ENCODE measurements at places on chromosomes 5 and 9.

DNA sequence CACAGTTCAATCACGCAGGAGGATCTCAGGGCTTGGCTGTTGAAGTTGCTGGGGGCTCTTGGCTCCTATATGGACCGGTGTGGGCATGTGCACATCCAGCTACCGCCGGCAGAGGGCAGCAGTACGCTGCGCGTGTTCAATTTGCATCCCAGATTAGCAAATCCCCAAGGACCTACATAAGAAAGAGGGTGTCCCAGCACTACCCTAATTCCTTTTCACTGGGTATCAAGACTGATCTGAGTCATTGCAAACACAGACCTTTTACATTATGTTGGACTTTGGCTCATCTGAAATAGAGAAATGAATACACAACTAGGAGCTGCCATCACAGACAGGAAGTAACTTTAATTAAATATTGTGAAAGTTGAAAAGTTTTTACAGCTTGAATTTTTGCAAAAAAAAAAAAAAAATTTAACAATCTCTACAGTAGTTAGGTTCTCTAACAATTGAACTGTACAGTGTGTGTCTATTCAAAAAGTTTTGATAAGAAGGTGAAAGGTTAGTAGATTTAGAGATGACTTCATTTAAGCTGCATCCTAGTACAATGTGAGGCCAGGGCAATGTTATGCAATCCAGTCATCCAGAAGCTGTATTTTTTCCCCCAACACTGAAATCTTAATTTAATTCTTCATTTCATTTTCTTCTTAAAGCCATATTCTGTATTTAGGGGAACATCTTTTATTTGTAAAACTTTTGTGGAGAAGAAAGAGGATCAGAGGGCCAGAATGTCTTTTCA lies 404.0 kb downstream of the EBF1 start:
- DNase-seq = peak; percentile 48

GRCh38 chr9:93093877-93094657 lies 1.9 kb upstream of the CARD19 start:
- no peak for DNase-seq

DNA sequence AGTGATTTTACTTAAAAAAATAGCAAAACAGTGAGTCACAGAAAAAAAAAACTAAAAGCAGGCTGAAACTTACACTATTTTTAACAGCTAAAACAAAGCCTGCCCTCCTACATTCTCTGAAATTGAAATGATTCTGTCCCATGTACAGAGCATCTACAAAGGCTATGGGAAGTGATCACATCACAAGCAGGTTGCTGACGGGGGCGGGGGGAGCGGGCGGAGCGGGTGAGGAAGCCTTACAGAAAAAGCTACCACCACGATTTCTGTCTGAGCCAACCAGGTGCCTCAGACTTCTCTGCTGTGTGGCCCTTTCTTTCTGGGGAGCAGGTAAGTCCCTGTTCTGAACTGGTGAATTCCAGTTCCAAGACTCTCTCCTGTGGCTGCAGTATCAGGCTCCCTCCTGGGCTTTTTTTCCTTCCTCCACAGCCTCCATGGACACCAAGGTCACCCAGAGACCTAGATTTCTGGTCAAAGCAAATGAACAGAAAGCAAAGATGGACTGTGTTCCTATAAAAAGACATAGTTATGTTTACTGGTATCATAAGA lies 104.9 kb downstream of the ANKRD18B start:
- DNase-seq = no peak

DNA sequence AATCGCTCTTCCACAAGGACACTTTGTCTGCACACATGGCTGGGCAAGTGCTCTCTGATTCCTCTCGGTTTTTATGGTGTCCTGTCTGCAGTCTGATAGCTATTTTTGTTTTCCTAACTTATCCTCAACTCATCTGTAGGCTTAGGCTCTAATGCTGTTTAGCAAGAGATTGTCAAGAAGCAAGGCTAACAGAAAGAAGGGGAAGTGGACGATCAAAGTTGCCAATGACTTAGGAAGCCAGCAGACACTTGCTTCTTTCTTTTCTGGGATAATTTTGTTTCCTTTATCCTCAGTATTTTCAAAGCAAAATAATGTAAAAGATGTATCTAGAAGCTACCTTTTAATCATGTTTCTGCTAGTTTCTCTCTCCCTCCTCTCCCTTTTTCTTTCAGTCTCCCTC lies 130.7 kb downstream of the PRKACG start:
- no peak for DNase-seq

- DNase-seq = no peak
Observed at GRCh38 chr5:39452846-39453245, 28.1 kb upstream of the DAB2 start.

DNA sequence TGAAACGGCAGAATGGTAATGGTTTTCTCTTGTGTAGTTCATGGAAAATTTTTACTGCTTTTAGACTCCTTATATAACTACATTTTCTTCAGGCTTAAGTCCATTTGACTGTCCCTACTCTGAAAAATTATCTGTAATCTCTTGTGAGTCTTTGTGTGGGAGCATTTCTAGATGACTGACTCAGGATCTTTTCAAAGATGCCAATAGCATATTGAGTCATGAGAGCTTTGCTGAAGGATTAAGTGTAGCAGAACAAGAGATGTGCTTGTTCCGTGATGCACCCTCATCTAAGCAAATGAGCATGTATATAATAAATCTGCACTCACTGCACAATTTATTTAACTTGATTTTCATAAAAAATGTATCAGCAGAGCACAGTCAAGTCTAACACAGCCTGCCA lies 298.7 kb upstream of the CDH6 start:
- no peak for DNase-seq

- DNase-seq = no peak
Observed at GRCh38 chr9:85940275-85940831, 593 bp upstream of the NAA35 start.

- no peak for DNase-seq
Observed at GRCh38 chr5:66694036-66694435, 97.8 kb downstream of the MAST4 start.

- no peak for DNase-seq
Observed at GRCh38 chr5:158289967-158290366, 431.0 kb upstream of the CLINT1 start.

DNA sequence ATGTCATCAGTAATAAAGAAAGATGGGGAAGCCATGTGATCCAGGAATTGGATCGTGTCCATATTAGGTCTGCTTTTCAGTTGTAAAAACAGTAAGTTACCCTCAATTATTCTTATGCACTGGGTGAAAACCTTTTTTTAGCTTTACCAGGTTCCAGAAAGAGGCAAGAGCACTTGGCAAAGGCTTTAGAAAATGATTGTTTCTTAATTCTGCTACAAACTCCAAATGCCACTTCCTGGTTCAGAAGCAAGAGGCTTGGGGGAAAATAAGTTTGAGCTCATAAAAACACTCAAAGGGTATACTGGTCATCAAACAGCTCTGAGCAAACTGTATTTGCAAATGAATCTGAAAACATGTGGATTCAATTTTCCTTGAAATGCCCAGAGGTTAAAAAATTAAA lies 615.6 kb downstream of the EBF1 start:
- no peak for DNase-seq

DNA sequence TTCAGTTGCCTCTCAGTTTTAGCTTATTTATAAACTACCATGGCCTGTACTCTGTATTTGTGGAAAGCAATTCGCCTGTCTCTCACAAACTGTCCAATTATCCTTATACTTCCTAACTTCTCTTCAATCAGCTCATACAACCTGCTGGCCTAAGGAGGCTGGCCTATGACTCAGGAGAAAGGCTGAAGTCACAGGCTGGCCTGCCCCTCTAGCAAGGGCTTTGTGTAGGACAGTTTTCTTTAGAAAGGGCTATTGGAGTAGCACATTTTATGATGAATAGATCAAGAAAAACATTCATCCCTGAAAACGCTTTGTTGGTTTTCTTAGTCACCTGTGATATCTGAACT lies 988.7 kb upstream of the ARRDC3 start:
- no peak for DNase-seq

- DNase-seq = no peak
Observed at GRCh38 chr5:42284584-42284983, 138.7 kb upstream of the GHR start.

GRCh38 chr9:78118742-78119473 lies 87.3 kb upstream of the GNAQ start:
- no peak for DNase-seq

- DNase-seq = peak; percentile 13
Observed at GRCh38 chr5:123455640-123456039, 32.4 kb upstream of the CEP120 start.

DNA sequence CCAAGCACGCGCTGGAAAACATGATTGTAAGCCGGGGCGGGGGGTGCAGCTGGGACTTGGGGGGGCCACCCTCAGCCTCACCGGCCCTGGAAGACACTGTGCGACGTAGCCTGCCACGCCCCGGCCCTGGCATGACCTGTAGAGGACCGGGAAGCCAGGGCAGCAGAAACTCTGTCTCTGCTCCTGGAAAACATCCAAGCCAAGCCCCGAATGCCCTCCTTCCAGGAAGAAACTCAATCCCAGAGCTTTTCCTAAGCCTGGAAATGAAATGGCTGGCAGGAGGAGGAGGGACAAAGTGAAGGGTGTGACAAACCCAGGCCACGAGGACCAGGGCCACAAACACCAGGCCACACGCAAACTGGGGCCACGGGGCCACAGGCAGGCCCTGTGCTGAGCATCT lies 55.4 kb downstream of the KCNT1 start:
- no peak for DNase-seq

DNA sequence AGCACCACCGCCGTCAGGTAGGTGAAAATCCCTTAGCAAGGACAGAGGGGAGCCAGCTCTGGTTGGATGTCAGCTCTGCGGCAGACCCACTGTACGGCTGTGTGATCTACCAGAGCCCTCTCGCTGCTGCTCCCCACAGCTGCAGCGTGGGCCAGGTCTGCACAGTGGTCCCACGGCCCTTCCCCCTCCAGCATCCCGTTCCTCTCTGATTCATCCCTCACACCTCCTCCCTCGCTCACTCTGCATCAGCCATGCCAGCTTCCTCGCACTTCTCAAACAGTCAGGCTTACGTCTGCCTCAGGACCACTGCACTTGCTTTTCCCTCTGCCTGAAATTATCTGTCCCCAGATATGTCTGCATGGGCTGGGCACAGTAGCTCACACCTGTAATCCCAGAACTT lies 26.6 kb upstream of the CFAP157 start:
- DNase-seq = no peak

DNA sequence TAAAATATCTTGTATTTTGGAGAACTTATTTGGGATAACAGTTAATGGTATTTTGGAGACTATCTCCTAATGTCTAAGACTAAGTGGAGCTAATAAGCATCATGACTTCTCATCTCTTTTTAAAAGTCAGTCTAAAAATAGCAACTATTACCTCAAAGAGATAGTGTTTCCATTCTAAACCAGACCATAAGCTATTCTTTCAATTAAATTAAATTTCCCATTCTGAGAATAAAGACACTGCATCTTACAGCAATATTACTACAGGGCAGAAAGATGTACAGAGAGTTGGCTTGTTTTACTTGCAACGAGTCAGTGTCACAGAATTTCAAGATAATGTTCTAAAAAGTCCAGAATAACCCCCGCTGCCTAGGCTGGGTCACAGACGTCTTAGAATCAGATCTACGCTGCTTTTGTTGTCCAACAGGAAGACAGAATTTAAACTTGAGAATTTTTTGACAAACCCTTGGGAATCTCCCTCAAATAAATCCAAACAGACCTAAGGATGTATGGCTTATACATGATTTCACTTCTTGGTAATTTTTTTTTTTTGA lies 98.9 kb downstream of the USP20 start:
- DNase-seq = no peak

- no peak for DNase-seq
Observed at GRCh38 chr5:181194489-181195248, 10.3 kb downstream of the TRIM7 start.

DNA sequence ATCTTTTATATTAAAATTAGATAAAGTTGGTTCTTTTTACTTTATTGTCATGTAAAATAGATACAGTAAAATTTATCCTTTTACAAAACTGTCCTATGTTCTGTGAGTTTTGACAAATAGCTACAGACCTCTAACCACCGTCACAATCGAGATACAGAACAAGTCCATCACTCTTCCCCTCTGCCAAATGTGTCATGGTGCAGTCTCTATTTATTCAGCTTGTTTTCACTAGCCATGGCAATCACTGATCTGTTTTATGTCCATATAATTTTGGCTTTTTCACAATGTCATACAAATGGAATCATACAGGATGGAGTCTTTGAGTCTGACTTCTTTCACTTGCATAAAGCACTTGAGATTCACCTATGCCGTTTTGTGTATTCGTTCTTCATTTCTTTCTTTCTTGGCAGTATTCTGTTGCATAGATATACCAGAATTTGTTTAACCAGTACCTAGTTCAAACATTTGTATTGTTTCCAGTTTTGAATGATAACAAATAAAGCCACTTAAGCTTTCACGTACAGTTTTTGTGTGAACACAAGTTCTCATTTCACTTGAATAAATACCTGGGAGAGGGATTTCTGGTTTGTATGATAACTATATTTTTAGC lies 273.2 kb upstream of the MPDZ start:
- no peak for DNase-seq

DNA sequence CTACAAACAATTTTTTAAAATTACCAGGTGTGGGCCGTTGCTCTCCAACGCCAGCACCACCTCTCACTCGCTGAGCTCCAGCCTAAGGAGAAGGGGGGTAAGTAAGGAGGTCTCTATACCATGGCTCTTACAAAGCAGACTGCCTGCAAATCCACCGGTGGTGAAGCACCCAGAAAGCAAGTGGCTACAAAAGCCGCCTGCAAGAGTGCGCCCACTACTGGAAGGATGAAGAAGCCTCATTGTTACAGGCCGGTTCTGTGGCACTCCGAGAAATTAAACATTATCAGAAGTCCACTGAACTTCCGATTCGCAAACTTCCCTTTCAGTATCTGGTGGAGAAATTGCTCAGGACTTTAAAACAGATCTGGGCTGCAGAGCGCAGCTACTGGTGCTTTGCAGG lies 46.0 kb downstream of the CDO1 start:
- DNase-seq = no peak

GRCh38 chr5:101838435-101838834 lies 457.6 kb downstream of the SLCO4C1 start:
- no peak for DNase-seq

DNA sequence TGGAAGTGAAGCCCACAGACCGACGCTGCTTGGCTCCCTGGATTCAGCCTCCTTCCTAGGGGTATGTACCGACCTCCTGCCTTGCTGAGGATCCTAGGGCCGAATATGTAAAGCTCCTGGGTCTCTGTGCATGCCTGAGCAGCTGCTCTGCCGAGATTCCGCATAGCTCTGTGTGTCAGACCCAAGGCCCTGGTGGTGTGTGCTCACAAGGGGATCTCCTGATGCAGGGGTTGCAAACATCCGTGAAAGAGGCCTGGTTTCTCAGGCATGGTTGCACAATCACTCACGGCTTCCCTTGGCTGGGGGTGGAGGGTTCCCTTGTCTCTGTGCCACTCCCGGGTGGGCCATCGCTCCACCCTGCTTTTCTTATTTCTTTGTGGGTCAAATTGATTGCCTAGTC lies 19.9 kb upstream of the SVEP1 start:
- DNase-seq = no peak

GRCh38 chr9:15369238-15369637 lies 53.4 kb upstream of the SNAPC3 start:
- DNase-seq = no peak

- DNase-seq = no peak
Observed at GRCh38 chr5:135821802-135822201, 12.7 kb upstream of the SLC25A48 start.
